Caco-2 (cell line): ENCODE measurements at places on chromosomes 3 and 15.
A peak's percentile ranks its signal among the peaks of the same experiment; 100 is the strongest.

- DNase-seq, result no peak
Observed at GRCh38 chr3:130811557-130811956, 64.9 kb upstream of the PIK3R4 start.

- no peak for DNase-seq
Observed at GRCh38 chr3:33099701-33100100, 2.8 kb upstream of the GLB1 start.

DNA sequence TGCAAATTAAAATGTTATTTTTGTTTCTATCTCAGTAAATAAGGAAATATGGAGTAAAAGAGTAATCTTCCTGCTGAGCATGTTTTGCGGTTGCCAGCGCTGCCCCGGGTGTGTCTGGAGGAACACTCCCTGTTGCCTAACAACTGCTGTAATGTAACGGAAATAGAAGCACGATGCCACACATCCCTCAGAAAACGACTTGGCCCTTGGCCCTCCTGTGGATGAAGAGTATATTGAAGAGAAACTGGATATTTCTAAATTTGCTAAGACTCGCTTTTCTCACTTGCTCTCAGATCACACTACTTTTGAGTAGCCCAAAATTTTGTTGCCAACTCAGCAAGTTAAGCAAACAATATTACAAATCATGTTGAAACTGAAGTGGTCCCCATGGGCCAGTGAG is 18.9 kb downstream of the CX3CR1 start:
- no peak for DNase-seq

GRCh38 chr3:124424396-124424795 is 305.9 kb upstream of the UMPS start:
- no peak for DNase-seq

GRCh38 chr3:189808246-189809007 is 177.2 kb downstream of the TP63 start:
- no peak for DNase-seq

- DNase-seq, result peak; percentile 4
Observed at GRCh38 chr3:135918600-135918999, 46.9 kb upstream of the PPP2R3A start.

- DNase-seq, result no peak
Observed at GRCh38 chr15:74540161-74540760, 759 bp upstream of the ARID3B start.

DNA sequence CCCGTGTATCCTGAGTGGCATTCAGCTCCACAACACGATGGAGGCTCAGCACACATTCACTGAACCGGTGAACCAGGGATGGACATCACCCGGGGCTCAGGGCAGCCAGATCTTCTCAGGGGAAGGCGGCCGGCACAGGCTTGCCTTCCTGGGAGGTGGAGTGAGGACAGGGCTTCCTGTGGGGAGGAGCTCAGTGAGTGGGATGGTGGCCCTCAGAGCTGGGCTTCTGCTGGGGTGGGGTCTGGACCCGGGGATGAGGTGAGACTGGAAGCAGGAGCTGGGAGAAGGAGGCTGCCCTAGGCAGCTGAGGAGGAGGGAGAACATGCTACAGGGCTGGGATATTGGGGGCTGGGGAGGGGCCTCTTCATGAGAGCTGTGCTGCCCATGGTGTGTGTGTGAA is 58.5 kb upstream of the PRR23E start:
- no peak for DNase-seq

GRCh38 chr15:51982013-51982769 is 10.6 kb upstream of the LEO1 start:
- peak; percentile 47 for DNase-seq

DNA sequence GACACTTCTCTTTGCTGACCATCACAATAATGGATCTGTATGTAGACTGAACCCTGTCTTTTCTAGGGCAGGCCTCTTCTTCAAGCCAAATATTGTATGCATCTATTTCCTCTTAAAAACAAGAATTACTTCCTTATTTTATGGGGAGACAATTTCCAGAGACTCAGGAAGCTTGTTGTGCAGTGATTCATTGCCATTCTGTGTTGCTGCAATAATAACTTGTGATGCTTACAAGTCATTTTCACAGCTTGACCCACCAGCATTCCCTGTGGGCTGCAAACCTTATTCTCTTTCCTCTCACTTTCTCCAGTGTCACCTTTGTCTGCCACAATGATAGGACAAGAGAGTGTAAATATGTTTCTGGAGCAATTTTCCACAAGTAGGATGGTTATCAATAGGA is 276.7 kb upstream of the SGO1 start:
- DNase-seq, result no peak

DNA sequence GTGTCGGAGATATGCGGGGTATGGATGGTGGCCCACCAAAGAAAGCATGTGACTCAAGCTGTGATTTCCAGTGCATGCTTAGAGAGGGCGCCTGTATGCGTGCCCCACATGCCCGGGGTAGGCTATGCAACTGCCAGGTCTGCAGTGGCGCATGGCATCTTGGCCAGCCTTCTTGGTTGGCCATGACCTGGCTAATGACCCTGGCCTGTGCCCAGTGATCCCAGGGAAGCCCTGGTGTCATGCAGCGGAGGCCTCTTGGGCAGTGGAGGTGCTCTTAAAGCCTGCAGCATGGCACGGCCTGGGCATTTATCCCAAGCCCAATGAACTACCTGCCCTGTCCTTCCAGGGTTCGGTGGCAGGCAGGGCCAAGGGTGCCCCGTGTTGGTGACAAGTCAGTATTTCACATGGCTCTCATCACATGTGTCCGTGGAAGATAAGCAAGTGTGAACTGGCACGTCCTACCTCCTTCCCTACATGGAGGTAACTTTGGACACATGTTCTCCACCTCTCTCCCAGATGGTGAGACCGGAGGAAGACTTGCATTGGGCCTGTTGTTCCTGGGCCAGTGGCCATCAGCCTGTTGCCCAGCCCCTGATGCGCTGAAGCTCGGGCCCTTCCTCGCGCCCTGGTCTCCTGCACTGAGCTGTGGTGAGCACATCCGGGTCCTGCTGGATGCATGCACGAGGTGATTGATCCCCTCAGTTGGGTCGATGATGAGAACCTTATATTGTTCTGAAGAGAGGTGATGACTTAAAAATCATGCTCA is 192.0 kb downstream of the UBE3A start:
- DNase-seq, result no peak
